Cerebellar nuclear complex (tissue), 1 donor: ENCODE measurements at places on chromosomes 2 and 18.

GRCh38 chr18:78144669-78145068 is 834.9 kb upstream of the SALL3 start:
- DNase-seq = no peak

DNA sequence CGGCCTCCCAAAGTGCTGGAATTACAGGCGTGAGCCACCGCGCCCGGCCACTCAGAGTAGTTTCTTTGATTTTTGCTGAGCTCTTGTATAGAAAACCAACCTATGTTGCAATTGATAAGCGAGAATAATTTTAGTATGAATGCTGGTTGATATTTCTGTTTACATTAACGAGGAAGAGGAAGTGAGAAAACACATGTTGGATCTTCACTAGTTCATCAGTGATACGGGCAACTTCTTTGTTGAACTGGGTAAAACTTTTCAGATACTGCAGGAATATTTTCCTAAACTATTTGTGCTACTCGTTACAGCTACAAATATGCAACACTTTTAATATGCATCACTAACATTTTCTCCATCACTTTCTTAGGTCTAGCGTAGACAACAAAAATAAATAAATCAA is 67.9 kb upstream of the SLC25A52 start:
- DNase-seq = no peak

DNA sequence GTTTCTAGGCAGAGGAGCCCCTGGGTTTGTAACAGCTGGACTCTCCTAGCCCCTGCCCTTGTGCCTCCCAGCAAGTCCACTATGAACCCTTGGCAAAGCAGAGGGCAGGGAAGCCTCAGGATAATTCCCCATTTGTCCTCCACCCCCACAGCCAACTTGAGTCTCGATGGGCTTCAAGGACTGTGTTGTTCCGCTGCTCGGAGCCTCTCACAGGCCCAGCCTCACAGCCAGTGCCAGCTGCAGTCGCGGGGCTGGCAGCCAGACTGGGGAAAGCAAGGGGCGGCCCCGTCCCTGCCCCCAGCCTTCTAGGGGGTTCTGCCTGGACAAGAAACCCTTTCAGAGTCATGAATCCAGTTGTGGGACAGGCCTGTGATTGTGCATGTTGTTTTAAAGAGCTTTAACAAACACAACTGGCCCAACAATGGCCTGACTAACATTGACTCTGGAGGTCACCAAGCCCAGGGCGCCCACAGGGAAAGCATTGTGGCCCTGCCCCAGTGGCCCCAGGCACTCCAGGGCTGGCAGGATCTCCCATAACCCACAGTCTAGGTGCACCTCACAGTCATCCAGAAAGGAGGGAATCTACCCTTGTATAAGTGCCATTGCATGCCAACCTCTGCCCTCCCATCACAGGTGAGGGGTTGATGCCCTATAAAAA is 71.8 kb upstream of the DAPL1 start:
- no peak for DNase-seq

GRCh38 chr2:204507636-204508035 is 37.6 kb upstream of the PARD3B start:
- no peak for DNase-seq

DNA sequence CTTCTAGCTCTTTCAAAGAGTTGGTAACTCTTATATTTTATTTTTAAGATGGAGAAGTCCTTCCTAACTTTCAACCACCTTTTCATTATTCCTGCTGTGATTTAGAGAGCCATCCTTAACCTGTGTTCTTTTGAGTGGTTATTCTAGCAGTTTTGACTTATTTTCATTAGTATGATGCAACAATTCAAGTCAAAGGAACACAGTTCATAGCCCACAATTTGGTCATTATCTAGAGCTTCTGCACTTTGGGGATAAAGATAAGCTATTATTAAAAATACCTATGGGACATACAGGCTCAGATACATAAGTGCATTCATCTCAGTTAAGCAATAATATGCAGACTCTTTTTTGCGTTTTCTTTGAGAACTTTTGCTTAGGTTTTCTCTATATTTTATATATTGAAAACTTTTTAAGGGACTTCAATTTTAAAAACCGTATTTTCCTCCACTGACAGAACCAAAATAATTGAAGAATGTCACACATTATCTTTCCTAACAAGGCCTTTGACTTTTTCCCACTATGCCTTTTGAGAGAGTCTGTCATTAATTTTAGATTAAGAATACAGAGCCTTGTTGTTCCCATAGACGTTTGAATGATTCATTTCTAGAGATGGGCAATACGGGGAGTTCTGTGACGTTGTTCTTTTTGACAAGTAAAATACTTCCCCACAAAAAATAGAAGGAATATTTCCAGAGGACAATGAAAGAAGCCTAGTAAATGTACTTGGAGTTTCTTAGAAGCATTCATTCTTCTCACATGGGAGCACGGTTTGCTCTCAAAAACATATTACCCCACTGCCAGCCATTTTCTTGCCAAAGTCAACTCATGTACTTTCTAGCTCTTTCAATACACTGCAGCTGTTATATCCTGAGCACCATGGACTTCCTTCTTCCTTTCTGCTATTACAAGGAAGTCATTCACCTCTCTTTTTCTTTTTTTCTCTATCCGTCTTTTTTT is 42.9 kb upstream of the RASGRP3 start:
- no peak for DNase-seq

GRCh38 chr18:3652380-3653262 is 202.6 kb downstream of the TGIF1 start:
- no peak for DNase-seq

DNA sequence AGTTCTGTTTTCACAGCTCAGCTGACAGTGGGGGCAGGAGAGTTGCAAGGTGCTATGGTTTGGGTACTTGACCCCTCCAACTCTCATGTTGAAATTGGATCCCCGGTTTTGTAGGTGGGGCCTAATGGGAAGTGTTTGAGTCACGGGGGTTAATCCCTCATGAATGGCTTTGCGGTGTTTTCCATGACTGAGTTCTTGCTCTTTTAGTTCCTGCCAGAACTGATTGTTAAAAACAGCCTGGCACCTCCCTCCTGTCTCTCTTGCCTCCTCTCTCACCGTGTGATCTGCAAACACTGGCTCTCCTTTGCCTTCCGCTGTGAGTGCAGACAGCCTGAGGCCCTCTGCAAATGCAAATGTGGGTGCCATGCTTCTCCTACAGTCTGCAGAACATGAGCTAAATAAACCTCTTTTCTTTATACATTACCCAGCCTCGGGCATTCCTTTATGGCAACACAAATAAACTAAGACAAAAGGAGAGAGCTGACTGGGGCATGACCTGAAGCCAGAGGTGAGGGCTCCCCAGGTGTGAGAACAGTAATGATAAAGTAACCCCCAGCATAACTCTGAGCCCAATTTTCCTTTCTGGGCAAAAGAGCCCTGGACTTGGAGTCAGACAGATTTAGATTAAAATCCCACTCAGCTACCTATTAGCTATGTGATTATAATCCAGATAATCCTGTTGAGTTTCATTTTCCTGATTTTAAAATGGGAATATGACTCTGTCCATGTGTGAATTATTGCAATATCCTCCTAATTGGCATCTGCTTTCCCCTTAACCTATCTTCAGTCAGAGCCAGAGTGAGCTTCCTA is 64.9 kb upstream of the CAPN13 start:
- DNase-seq = no peak
